ENCODE measurements at places on chromosomes 11 and 22.
A peak's percentile ranks its signal among the peaks of the same experiment; 100 is the strongest.

DNA sequence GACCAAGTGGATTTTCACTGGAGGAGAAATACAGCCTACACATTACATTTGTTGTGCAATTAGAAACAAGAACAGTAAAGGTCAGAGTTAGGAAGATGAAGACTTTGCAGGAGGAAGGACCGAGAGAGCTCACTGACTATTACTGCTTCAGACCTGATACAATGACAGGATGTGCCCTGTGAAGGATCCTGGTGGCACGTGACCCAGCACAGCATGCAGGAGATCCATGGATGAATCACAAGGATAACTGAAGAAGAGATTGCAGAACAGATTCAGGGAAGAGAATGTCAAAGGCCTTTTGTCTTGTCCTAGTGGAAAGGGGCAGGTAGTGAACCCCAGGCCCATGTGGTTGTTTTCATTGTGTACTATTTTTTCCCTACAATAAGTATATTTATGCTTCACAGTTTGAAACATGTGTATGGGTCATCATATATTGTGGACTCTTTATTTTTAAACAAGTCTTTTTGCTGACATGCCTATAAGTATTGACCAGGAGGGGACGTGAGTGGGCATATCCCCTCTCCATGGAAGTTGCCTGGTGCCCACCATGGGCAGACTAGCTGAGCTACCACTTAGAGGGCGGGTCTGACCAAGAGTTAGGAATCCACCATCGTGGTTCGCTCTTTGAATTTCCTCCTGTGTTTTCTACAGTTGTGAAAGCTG, 44.3 kb downstream of the RASSF10 start:
- DNase-seq = no peak

DNA sequence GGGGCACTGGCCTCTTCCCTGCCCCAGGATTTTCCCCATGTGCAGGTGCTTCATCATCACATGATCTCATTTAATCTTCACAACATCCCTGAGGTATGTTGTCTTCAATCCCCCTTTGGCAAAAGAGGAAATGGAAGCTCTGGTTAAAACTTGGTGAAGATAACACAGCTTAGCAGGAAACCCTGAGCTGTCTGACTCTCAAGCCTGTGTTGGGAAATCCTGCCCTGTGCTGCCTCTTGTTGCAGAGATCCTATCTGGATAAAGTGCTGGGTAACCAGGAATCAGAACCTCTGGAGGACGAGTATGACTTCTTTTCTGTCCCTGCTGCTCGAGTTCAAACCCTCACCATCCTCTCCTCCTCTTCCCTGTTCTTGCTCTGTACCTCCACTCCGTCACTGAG, 13.1 kb upstream of the E2F8 start:
- no peak for DNase-seq

DNA sequence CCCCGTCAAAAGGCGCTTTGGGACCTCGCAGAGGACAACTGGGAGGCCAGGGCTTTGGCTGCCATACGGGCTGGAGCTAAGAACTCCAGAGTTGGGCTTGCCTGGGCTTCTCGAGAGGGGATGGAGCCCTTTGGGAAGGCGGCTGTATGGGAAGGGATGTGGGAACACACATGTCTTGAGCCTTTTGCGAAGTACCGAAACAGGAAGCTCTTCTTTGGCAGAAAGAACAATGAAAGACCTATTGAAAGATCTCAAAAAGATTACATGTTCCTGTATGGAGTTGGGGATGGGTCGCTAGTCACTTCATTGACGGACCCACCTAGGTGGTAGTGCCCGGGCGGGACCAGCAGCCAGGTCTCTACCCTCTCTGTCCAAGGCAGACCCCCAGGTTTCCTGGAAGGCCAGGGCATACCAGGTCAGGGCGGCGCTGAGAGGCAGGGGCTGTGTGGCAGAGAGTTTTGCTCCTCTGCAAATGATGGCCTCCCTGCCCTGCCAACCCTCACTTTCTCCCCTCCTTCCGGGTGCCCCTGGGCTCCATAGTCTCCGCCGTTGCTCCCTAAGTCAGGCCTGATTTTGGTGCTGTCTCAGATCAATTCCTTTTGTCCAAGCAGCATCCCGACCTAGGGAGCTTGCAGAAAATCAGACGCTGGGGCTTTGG, 1.0 kb downstream of the ST14 start:
- no peak for DNase-seq

DNA sequence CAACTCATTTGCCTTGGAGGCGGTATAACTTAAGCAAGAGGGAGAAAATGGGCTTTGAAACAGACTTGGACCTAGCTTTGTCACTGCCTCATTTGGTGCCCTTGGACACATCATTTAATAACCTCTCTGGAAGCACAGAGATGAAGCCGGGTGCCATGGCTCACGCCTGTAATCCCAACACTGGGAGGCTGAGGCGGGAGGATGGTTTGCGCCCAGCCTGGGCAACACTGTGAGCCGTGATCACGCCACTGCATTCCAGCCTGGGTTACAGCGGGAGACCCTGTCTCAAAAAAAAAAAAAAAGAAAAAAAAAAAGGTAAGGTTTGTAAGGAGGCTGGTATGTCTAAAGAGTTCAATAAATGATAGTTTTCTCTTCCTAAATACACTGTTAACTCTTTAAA, 806 bp downstream of the COA4 start:
- no peak for DNase-seq

- no peak for DNase-seq
These were observed 267.2 kb downstream of the TENM4 start for GRCh38 chr11:79173615-79174014.

GRCh38 chr11:116643521-116643920, 129.3 kb downstream of the BUD13 start:
- DNase-seq = no peak

GRCh38 chr11:86150847-86151173, 81.9 kb upstream of the PICALM start:
- DNase-seq = no peak

- no peak for DNase-seq
These were observed 804.9 kb downstream of the BRD1 start for GRCh38 chr22:49022816-49023160.

DNA sequence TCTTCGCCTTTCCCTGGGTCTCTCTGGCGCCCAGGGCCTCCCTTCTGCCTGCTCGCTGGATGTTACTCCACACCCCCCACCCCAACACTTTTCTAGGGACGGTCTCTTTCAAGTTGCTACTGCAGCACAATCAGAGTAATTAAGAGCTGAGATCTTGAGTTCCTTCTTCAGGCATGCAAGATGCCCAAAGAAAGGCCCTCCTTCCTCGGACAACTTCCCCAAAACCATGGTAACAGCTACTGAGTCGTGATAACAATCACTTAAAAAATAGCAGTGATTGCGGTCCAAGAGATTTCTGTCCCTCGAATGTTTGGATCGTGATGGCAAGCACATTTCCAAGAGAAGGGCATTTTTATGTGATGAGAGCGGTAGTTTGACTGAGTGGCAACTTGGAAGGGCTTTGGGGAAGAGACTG, 638 bp upstream of the TENM4 start:
- DNase-seq = no peak

GRCh38 chr11:130006929-130007328, 4.3 kb upstream of the PRDM10 start:
- DNase-seq = no peak

DNA sequence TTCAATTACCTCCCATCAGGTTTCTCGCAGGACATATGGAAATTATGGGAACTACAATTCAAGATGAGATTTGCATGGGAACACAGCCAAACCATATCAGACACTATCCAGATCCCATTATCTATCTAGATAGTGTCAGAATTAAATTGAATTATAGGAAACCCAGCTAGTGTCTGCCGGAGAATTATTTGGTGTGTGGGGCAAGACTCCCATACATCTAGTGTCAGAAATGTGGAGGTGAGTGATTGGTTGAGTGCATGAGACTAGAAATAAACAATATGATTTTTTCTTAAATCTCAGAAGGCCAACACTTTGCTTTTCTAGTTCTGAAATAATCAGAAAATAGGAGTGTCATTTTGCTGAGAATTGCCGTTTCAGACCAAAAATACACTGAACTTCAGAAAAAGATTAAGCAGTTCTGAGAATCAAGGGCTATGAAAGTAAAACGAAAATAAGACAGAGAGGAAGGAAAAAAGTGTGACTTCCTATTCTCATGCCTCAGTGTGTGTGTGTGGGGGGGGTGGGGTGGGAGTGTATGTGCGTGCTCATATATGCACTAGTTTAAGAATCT, 21.3 kb downstream of the CASP12 start:
- peak; percentile 52 for DNase-seq

GRCh38 chr11:123806249-123806648, at the start of gene OR6M1:
OR6M1 (minus strand) TSS chr11:123806349; CDS start chr11:123806349, 0 bp downstream.
- DNase-seq = no peak

GRCh38 chr11:123093739-123094138, 31.8 kb upstream of the HSPA8 start:
- DNase-seq = no peak

GRCh38 chr22:37664249-37665101, 6.0 kb downstream of the PDXP start:
- DNase-seq = no peak

DNA sequence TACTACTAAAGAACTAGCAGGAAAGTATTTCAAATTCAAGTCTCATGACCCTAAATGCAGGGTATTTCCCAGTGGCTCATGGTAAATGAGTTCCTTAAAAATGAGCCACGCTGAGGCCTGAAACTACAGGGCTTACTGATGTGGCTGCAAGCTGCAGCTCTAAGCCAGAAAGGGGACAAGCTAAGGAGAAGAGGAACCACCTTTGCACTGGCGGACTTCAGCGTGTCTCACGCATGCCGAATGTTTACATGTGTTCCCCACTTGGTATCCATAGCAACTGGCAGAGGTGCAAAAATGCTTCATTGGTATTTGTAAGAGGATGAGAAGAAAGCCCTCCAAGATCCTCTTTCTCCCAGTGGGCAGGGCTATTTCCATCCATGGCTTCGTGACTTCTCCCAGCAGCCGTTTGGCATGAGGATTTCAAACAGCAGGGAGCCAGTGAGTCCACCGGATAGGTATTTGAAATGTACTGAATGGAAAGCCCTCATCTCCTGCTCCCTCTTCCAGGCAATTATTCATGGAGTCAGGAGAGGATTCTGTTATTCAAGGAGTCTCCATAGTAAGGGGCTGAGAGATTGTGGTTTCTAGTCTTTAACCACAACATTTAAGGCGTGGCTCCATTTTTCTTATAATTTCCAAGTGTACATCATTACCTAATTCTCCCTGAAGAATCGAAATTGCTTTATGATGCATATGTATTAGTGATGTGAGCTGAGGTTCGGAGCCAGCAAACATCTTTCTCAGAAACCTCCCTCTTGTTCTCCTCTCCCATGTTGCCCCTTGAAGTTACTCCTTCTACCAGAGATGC, 55.3 kb upstream of the CD44 start:
- DNase-seq = peak; percentile 73

- no peak for DNase-seq
These were observed 41.8 kb downstream of the DDI1 start for GRCh38 chr11:104078245-104078644.

DNA sequence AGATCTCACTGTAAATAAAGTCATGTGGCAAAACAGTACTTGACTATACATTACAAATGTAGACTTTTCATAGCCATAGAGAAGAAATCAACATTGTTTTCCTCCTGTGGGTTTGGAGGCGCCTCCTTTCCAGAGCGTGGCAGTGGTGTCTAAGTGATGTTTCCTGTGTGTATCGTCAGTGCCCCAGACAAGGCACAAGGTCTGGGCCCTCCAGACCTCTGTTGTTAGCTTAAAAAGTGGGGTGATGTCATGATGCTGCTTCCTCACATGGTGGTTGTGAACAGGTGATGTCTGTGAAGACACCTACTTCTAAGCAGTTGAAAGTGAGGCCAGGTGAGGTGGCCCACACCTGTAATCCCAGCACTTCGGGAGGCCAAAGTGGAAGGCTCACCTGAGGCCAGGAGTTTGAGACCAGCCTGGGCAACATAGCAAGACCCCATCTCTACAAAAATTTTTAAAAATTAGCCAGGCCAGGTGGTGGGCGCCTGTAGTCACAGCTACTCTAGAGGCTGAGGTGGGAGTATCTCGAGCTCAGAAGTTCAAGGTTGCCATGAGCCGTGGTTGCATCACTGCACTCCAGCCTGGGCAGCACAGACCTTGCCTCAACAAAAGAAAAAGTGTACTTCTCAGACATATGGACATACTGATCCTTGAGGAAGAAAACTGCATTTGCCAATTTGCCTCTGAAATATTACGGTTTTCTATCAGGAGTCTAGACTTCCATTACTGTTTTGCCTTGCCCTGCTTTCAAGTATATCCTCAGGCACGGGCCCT, 15.7 kb downstream of the NUP50 start:
- peak; percentile 58 for DNase-seq

DNA sequence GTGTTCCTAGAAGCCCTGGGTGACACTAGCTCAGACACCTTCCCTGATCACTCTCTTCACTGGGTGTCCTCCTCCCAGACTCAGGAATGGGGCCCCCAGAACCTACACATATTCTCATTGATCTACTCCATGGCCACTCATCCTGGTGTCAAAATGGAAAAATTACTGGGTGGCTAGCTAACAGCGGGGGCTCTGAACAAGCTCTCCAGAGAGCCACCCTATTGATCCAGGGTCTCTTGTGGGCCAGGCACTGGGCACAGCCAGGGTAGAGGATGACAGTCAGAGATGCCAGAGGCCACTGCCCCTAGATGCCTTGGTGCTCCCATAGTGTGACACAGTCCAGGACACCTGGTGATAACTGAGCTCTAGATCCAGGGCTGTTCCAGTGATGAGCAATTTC, 393.1 kb downstream of the SOX6 start:
- DNase-seq = no peak

Measured in CD4-positive, alpha-beta T cell treated with Interleukin-17A for 4 hours (primary cell).